Activated CD4-positive, alpha-beta memory T cell treated with anti-CD3 and anti-CD28 coated beads, Interleukin-2, amount 10 ng/mL, durations not matched to agents 7 days and 5 days (primary cell): ENCODE measurements at places on chromosomes 2 and 18. TPM values are rescaled to one million over a fixed set of nuclear protein-coding genes. Genes with fewer than 3 reads are reported as not detected.

GRCh38 chr2:9373047-9373446, 50.3 kb downstream of the ITGB1BP1 start:
- H3K27me3 ChIP-seq = peaks cover 3% of the 10 kb centered on the region
- no peaks in the 10 kb centered on the region for H3K4me1 ChIP-seq
- H3K36me3 ChIP-seq = no peaks in the 10 kb centered on the region
- H3K27ac ChIP-seq = no peak overlapping the region
- DNase-seq = no peak
- H3K4me3 ChIP-seq = no peak overlapping the region

FBLN7 gene
- 7.3 TPM for total RNA-seq

GRCh38 chr2:59171019-59171418, 929.9 kb upstream of the FANCL start:
- DNase-seq = no peak
- no peaks in the 10 kb centered on the region for H3K4me1 ChIP-seq
- H3K36me3 ChIP-seq = no peaks in the 10 kb centered on the region
- no peak overlapping the region for H3K4me3 ChIP-seq

- H3K4me1 ChIP-seq = no peaks in the 10 kb centered on the region
- H3K27ac ChIP-seq = no peak overlapping the region
Measured at GRCh38 chr18:75478996-75479880, 51.7 kb upstream of the SMIM21 start.

GRCh38 chr18:13796515-13796914, 27.4 kb upstream of the MC5R start:
- H3K27ac ChIP-seq = no peak overlapping the region
- H3K36me3 ChIP-seq = no peaks in the 10 kb centered on the region
- H3K27me3 ChIP-seq = peaks cover 38% of the 10 kb centered on the region
- peaks cover 3% of the 10 kb centered on the region for H3K4me1 ChIP-seq

DNA sequence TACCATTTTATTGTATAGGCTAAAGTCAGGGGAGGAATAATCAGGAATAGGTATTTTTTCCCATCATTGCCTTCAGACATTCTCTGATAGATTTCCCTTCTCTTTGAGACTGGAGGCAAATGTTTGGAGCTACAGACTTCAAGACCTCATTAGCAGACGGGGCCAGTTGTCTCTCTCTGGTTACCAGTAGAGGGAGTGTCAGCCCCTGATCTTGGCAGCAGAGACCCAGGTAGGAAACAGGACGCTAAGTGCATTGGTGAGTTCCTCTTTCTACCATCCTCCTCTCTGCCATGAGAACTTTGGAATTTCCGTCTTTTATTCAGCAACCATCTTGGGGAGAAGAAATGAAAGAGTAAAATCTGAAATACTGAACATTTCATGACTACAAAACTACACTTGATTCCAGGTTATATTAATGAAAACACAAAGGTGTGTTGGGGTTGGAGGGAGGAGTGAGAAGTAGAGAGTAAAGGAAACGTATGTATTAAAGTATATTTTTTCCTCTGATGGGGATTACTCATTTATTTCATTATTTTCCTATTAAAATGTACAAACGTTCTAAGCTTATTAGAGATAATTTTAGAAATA, 186.2 kb upstream of the GCFC2 start:
- no peak overlapping the region for H3K27ac ChIP-seq
- no peak overlapping the region for H3K4me3 ChIP-seq
- H3K4me1 ChIP-seq = no peaks in the 10 kb centered on the region
- no peaks in the 10 kb centered on the region for H3K36me3 ChIP-seq
- H3K27me3 ChIP-seq = no peaks in the 10 kb centered on the region

REG1A gene
- total RNA-seq = not detected

DNA sequence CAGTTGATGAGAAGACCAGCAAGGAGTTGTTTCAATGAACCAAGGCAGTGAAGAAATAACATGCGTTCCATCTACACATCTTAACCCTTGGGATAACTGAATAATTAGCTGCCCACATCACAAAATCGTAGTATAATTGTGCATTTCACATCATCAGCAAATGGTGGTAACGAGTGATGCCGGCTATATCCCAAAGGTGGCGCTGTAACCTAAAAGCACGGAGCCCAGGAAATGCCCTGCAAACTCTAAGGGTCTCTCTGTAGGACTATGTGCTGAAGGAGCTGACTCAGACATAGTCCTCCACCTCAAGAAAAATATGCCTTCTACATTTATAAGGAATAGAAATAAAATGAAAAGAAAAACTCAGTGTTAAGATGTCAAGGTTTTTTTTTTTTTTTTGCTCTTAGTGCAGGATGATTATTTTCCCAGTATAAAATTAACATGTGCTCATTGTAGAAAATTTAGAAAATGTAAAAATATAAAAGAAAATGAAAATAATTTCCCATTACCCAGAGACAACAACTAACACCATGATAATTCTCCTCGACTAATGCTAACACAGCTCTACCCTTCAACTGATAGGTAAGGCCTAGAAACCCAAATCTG, 23.1 kb upstream of the DSG3 start:
- no peak overlapping the region for H3K27ac ChIP-seq
- DNase-seq = no peak
- no peaks in the 10 kb centered on the region for H3K27me3 ChIP-seq
- no peaks in the 10 kb centered on the region for H3K4me1 ChIP-seq

- peaks cover 54% of the 10 kb centered on the region for H3K4me1 ChIP-seq
- DNase-seq = no peak
- H3K4me3 ChIP-seq = no peak overlapping the region
- peak overlapping the region; percentile 61 for H3K27ac ChIP-seq
Measured at GRCh38 chr18:32096946-32097345, 5.3 kb downstream of the RNF138 start.

- no peak overlapping the region for H3K27ac ChIP-seq
- H3K4me1 ChIP-seq = peaks cover 29% of the 10 kb centered on the region
- H3K4me3 ChIP-seq = no peak overlapping the region
- H3K27me3 ChIP-seq = peaks cover 2% of the 10 kb centered on the region
- DNase-seq = no peak
- H3K36me3 ChIP-seq = peaks cover 23% of the 10 kb centered on the region
Measured at GRCh38 chr18:32081881-32082280, 9.8 kb upstream of the RNF138 start.

PAX8 gene
- 1.7 TPM for total RNA-seq

PTPRM gene
- total RNA-seq = 9.3 TPM

DNA sequence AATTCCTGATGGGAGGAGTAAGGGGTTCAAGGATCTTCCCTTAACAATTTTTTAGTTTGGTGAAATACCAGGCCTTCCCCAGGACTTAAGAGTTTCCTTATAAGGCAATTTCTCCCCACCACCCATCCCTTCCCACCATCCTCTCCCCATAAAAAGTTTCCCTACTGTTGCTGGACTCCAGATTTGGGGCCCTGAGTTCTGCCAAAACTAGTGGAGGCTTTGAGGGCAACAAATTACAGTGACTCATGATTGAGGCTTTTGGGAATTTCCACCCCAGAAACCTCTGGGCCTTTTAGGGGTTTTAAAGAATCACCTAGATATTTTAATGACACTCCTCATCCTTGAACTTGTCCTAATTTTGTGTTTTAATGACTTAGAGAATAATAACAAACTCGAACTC, 14.3 kb upstream of the EN1 start:
- H3K36me3 ChIP-seq = no peaks in the 10 kb centered on the region
- peaks cover 56% of the 10 kb centered on the region for H3K27me3 ChIP-seq
- no peak overlapping the region for H3K4me3 ChIP-seq

DNA sequence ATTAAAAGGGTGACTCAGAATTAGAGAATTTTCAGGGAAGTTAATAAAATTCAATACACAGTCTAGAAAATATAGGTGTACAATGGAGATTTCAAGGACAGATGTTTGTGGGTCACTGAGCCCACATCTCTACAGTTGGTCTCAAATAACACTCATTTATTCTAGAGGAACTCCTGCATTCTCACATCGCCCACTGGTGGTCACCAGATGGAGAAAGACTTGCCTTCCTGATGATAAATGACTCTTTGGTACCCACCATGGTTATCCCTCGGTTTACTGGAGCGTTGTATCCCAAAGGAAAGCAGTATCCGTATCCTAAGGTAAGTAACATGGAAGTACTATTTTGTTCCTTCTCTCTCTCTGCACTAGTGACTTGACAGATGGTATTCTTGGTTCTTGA, 1297.1 kb downstream of the DPP10 start:
- H3K4me3 ChIP-seq = no peak overlapping the region
- H3K27me3 ChIP-seq = no peaks in the 10 kb centered on the region
- H3K4me1 ChIP-seq = no peaks in the 10 kb centered on the region
- DNase-seq = no peak
- H3K36me3 ChIP-seq = no peaks in the 10 kb centered on the region

GRCh38 chr2:54824567-54824966, 101.1 kb downstream of the EML6 start:
- no peaks in the 10 kb centered on the region for H3K36me3 ChIP-seq
- H3K4me3 ChIP-seq = no peak overlapping the region
- no peak overlapping the region for H3K27ac ChIP-seq
- no peak for DNase-seq

ECEL1 gene
- total RNA-seq = not detected

GRCh38 chr2:65072181-65072970, 16.2 kb downstream of the CEP68 start:
- H3K4me3 ChIP-seq = no peak overlapping the region
- H3K4me1 ChIP-seq = peaks cover 26% of the 10 kb centered on the region
- no peak for DNase-seq
- H3K36me3 ChIP-seq = peaks cover 25% of the 10 kb centered on the region

CHN1 gene
- 0.68 TPM for total RNA-seq

UGT1A4 gene
- total RNA-seq = not detected

- no peak for DNase-seq
- H3K27ac ChIP-seq = no peak overlapping the region
- H3K4me1 ChIP-seq = no peaks in the 10 kb centered on the region
- no peak overlapping the region for H3K4me3 ChIP-seq
- H3K27me3 ChIP-seq = no peaks in the 10 kb centered on the region
Measured at GRCh38 chr18:1394966-1395365, 490.3 kb downstream of the ADCYAP1 start.

- H3K4me3 ChIP-seq = no peak overlapping the region
- H3K27me3 ChIP-seq = no peaks in the 10 kb centered on the region
- H3K27ac ChIP-seq = no peak overlapping the region
- H3K4me1 ChIP-seq = peaks cover 21% of the 10 kb centered on the region
- H3K36me3 ChIP-seq = no peaks in the 10 kb centered on the region
Measured at GRCh38 chr2:85988175-85988913, 99.6 kb upstream of the ST3GAL5 start.
